ENCODE measurements at places on chromosomes 4 and X.

DNA sequence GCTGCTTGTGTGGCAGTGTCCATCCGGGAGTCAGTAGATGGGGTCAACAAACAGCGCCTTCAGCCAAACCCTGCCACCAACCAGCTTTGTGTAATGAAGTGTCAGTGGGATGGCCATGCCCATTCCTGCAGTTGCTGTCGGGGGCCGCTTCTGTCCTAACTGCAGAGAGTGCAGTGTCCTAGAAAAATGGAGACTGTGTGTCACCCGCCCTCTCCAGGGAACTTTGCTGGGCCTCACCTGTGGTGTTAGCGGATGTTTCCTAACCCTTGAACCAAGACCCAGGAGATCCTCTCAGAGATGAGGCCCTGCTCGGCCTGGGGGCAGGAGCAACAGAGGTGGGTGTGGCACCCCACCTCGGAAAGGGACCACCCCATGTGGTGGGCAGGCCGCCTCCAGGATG lies 35.3 kb upstream of the HGFAC start:
- no peak for DNase-seq

DNA sequence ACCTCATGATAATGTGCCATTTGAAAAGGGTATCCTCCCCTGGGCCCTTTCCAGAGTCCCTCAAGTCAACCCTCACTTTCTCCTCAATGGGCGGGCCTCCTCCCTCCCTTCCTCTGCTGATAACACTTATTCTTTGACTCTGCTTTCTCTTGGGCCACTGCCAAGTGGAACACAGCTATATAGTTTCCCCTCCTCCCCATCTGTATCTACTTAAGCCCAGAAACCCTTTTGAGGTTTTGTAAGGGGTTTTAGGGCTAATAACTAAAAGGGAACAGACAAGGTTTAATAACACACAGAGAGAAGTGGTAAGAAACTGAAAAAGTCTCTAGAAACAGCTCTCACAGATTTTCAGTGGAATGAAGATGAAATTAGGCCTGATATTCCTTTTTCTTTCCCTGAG lies 116.7 kb downstream of the GPC3 start:
- no peak for DNase-seq

DNA sequence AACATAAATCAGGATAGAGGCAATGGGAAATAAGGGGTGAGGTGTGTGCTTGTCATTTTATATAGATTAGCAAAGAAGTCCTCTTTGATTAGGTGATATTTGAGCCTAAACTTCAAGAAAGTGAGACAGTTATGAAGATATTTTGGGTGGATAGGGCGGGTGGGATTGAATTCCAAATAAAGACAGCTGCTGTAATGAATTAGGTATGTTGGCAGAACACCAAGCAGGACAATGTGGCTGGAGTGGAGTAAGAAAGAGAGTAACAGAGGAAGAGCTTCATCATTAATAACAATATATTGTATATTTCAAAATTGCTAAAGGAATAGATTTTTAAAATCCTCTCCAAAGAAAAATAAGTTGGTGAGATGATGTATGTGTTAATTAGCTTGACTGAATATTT lies 91.0 kb upstream of the CENPE start:
- DNase-seq: no peak

DNA sequence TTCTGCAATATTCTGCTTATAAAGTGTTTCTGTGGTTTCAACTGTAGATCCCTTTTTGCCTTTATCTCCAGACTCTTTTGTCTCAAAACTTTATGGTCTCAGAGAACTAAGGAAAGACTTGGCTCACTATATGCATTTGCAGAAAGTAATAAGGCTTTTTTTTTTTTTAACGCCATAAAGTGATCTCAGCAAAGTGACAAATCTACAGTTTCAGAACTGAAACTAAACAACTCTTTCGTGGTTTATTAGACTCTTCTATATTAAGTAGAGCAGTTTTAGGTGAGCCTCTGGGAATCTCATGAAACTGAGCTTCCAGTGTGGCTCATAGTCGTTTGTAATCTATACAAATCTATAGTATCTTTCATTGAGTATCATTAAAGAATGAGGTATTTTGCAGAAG lies 15.3 kb downstream of the ATP7A start:
- DNase-seq: no peak

DNA sequence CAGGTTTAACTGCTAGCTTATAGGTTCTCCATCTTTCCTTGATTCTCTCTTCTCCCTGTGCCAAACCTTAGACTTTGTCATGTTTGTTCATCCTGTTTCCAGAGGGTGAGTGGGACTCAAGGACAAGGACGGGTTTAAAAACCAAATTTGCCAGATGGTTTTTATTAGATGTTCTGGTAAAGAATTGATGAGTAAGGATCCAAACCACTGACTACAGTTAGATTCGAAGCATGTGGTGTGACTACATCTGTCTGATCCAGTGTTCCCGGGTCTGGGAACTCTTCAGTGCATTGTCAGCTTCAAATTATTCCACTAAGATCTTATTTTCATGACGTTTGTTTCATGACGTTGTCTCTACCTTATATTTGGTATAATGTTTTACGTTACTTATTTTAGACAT lies 37.5 kb downstream of the MTMR1 start:
- DNase-seq: no peak

- DNase-seq: no peak
These were observed 42.0 kb downstream of the CENPE start for GRCh38 chr4:103156106-103156505.

DNA sequence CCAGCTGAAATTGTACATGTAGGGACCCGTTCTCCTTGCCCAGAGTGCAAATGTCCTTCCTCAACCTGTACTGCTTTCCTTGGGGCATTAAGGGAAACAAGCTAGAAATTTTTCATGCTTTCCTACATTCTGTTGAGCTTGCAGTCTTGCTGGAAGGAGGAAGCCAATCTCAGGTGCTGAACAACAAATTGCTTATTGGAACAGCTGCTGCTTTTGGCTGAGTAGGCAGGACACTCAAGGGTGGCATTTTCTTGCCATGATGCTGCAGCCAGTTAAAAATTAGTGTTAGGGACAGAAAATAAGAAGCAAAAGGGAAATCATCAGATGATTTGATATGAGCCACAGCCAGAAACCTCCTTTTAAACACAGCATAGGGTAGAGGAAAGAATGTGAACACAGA lies 223.7 kb downstream of the QDPR start:
- no peak for DNase-seq

- DNase-seq: no peak
These were observed 13.3 kb downstream of the SGMS2 start for GRCh38 chr4:107837776-107838618.

GRCh38 chr4:83281307-83281706 lies 3.3 kb downstream of the COQ2 start:
- DNase-seq: no peak

- no peak for DNase-seq
These were observed 17.9 kb upstream of the GASK1B start for GRCh38 chr4:158190718-158191117.

- no peak for DNase-seq
These were observed 7.2 kb upstream of the MAGIX start for GRCh38 chrX:49155243-49155899.

DNA sequence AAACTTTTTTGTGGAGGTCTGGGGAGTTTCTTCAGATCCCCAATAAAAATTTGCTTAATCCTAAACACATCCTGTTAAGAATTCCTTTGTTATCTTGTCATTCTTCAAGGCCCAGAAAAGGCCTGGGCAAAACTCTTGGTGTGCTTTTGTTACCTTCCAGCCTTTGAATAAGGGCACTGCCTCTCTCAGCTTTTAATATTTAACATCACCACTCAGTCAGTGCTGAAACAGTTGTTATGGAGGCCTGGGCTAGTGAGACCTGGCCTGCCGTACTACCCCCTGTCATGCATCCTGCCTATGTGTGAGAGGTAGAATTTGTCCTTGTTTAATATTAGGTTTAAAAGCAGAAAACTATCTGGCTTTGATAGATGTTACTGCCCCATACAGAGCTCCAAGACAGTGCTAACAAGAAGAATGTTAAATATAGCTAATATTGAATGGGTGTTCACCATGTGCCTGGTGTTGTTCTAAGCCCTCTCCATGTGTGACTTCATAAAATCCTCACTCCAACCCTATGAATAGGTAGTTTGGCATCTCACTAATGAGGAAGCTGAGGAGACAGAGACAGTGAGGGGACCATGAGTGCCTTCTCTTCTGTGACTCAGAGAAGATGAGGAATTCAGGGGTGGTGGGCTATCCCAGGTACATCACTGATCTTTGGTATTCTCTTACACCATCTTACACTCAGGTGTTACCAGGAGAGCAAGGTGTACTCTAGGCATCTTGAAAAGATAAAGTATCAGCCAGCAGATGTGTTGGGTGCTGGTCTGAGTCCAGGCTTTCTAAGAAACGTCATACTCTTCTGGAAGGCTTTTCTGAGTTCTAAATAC lies 6.2 kb downstream of the PPP1R2C start:
- no peak for DNase-seq

DNA sequence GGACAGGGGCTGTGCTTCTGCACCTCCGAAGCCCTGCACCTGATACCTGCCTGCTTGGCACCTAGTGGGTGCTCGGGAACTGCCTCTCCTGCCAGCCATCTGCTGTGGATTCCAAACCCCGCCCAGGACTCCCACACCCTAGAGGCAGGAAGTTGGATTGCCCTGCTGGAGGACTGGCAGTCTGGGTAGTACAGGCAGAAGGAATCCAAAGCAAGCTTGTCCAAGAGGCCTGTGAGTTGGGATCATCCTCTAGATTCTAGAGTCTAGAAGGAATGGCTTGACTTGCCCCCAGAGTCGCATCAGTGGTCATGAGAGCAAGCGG lies 64.6 kb upstream of the MTM1 start:
- DNase-seq: no peak

GRCh38 chr4:43130228-43131021 lies 237.9 kb downstream of the GRXCR1 start:
- DNase-seq: no peak

- no peak for DNase-seq
These were observed 71.7 kb downstream of the FANCB start for GRCh38 chrX:14801136-14801535.

DNA sequence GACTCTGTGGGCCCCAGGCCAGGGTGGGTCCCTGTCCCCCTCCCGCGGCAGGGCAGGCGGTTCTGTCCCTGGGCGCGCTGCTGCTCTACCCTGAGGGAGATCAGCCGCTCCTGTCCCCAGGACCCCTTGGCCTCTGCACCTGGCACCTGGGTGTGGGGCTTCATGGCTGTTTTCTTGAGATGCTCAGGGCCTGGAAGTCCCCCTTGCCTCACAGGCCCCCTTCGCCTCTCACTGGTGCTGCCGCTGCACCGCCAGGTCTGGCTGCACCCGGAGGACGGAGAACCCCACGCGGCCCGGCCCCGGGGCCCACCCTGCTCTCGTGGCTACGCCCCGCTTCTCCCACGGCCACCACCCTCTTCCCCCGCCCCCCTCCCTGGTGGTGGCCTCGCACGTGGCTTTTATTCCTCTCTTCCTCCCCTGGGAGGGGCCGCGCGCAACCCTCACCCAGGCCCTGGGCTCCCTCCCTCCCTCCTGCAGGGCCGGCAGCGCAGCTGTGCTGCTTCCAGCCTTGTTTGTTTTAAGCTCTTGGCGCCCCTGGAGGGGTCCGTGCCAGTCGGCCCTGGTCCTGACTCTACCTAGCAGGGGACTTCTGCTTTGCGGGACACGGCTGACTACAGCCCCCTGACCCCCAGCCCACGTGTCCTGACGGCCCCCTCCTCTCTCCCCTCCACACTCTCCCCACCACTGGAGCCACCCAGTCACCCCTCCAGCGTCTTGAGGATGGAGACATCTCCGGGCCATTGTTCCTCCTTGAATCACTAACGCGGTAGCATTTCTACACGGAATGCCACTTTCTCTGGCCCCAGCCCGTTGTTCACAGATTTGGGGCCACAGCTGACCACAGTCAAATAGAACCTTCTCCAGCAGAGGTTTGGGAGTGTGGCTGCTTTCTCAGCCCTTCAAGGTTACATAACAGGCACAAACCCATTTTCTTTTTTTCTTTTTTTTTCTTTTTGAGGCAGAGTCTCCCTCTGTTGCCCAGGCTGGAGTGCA lies 20.6 kb upstream of the CLDN24 start:
- no peak for DNase-seq

DNA sequence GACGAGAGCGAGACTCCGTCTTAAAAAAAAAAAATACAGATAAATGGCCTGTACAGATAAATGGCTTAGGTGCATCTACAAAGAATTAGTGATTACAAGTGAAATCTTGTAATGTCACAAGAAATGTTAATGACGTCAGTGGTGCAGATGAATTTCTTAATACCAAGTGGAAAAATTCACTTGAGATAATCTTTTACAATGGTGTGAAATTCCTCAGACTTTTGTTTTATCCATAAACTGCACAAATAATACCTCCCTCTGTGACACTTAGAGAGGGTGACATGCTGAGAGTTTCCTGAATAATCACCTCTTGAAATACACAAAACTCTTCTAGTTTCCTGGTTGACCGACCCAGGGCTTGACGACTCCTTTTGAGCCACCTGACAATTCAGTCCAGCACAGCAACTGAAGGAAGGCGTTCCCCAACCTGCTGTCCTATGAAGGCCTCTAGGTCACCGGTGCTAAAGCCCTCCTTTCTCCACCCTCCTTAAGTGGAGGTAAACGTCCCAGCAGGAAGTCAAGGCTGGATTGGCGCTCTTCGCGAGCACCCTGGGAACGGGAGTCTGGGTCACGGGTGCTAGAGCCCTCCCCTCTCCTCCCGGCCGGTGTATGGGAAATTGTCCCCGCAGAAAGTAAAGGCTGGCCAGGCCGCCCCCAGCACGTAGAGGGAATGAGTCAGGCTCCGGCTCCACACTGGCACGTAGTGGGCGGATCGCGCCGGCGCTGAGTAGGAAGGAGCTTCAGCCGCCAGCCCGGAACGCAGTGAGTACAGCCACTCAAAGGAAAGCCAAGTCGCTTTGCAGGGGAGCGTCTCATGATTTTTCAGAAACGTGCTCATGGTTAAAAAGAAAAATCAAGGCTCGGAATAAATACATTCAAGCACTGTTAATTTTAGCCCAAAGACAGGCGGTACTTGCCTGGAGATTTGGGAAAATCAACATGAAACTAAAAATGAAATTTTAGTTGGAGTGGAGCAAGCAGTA lies at the start of gene TMEM144:
Gene TMEM144 (plus strand): TSS at position 662 of the 983 bp plus-strand sequence. CDS start 2,182 bp downstream, outside the sequence.
- peak; percentile 41 for DNase-seq

DNA sequence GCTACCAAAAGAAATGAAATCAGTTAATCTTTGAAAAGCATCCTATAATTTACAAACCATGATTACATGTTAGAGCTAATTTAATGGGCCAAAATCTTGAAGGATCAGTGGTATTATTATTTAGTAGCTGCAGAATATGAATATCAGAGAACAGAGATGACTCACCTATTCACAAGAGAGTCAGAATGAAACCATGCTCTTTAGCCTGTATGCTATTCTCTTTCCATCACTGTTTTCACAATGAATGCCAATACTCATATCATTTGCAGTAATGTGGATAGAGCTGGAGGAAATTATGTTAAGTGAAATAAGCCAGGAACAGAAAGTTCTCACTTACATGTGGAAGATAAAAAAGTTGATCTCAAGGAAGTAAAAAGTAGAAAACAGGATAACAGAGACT lies 414.1 kb downstream of the CENPC start:
- no peak for DNase-seq

All from stimulated activated CD4-positive, alpha-beta T cell treated with anti-CD3 and anti-CD28 coated beads, Interleukin-12 subunit alpha, Interleukin-12 subunit beta, amount 100 ng/mL, for 24 hours (primary cell).